Myocyte (in vitro differentiated cells): ENCODE measurements at places on chromosomes 4 and X.
A peak's percentile ranks its signal among the peaks of the same experiment; 100 is the strongest.

DNA sequence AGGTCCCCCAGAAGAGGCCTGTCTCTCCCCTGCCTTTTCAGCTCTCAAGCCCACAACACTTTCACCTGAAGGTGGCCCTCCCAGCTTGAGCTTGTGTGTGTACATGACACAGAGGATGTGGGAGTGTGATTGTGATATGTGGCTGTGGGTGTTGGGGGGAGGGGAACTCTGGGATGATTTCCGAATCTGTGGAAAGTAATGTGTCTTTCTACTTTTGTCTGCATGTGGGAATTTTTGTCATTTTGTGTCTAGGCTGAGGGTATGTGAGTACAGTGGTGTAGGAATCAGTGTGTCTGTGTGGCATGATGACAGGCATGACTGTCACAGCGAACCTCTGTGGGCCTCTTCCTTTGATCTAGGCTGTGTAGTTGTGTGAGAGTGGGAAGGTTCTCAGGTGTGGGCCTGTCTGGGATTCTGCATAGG lies 6.4 kb downstream of the SYP start:
- DNase-seq = no peak

DNA sequence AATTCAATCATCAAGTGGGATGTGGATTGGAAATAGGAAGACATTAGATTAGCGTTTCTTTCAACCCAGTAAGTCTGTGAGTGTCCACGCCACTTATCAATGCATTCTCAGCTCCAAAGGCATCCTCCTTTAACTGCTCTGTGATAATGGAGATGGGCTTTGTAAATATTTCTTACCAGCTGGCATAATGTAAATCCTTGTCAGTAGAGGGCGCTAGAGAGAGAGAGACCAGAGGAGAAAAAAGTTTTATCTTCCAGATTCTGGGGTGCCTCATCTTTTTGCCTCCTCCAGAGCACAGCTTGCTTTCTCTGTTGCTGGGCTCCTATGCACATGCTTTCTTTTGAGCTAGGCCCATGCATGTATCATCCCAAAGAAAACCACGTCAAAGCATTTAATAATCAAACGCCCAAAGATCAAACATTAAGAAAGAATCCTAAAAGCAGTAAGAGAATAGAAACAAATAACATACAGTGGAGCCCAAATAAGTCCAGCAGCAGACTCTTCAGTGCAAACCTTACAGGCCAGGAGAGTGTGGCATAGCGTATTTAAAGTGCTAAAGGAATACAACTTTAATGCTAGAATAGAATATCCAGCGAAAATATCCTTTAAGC lies 9.6 kb upstream of the MTMR1 start:
- no peak for DNase-seq

DNA sequence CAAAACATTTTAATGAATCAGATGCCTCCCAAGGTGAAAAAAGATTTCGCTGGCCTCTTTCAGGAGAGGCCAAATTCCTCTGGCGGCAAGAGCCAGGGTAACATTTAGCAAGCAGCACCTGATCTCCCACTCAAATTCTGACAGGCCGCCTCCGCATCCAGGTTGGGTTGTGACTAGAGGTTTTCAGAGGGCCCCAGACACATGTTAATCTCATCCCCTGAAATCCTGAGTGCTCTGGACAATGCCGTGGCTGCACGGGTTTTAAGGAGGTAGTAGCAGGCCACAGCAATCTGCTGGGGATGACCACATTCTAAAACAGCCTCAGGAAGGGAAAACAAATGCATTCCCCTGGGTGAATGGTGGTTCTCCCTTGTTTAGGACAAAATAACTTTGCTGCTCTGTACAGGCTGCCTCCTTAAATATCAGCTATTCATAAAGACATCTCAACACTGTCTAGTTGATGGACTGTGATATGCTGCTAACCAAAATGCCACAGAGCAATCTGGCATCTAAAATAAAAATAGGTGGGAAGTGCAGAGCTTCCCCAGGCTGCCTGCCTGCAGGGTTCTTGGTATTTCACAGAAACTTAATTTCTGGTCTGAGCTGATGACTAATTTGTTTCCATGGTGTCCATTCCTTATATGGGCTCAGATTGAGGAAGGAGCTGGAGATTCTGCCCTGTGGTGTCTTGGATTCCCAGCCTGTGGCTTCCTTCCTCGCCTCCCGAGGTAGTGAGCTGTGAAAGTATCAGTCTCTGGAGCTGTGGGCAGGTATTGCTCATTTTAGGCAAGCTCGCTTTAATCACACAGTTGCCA lies 202.0 kb downstream of the DCLK2 start:
- DNase-seq = peak; percentile 84

DNA sequence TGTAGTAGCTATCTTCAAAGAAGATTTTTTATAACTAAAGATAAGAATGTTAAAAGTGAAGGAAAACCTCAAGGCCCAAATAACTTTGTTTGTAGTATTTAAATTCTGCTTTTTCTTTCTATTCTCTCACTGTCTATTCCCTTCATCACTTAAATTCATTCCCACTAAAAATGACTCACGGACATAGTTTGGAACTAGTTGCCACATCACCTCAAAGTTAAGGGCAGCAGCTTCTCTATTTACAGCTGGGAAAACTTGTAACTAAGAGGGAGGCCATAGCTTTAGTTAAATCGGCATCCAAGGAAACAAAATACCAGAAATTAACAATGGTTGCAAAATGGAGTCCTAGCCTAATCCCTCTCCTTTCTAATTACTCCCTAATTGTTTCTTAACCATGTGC lies 325.4 kb upstream of the MAGEB2 start:
- DNase-seq = peak; percentile 5

- DNase-seq = peak; percentile 64
Measured at GRCh38 chr4:1711571-1712215, 426 bp downstream of the SLBP start.

DNA sequence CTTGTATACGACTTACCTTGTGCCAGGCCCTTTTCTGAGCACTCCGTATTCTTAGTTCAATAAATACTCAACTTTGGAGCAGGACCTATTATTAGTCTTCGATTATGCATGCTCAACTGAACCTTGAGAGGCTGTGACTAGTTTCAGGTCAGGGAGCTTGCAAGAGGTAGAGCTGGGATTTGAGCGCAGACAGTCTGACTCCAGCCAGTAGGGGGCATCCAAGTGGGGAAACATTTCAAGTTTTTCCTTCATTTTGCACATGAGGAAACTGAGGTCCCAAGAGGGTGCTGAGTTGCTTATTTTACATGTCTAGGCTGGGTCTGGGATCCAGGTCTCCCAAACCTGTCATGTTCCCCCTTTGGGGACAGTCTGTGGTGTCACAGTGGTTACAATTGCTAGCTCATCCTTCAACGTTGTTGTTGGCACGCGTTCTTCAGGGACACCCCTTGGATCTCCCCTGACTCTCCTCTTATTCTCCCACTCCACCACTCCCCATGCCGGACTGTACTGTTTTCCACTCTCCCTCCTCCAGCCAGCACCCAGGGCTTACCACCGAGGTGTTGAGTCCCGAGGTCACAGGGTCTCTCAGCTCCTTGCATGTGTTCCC lies 6.7 kb upstream of the PRICKLE3 start:
- no peak for DNase-seq

DNA sequence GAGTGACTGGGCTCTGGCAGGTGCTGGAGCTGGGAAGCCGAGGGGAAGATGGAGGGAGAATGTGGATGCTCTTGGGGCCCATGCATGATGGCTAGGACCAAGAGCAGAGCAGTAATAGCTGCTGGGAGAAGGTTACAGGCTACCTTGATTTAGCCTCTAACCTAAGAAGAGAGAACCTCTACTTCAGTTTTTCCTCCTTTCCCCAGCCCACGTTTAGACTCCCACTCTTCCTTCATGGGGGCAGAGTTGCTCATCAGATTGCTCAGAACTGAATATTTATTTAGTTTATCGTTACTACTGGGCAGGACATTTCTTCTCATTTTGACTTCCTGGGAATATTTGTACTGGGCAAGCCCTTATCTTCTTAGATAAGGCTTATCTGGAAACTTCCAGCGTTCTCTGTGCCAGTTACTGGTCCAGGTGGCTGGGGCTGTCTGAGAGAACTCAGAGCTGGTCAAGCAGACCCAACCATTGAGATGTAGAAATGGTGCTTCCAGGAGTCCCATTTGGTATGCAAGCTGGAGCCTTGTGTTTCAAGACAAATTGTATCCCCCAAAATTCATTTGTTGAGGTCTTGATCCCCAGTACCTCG lies 442.9 kb upstream of the BOD1L1 start:
- DNase-seq = no peak

- peak; percentile 9 for DNase-seq
Measured at GRCh38 chr4:149752729-149753128, 62.9 kb downstream of the IQCM start.

DNA sequence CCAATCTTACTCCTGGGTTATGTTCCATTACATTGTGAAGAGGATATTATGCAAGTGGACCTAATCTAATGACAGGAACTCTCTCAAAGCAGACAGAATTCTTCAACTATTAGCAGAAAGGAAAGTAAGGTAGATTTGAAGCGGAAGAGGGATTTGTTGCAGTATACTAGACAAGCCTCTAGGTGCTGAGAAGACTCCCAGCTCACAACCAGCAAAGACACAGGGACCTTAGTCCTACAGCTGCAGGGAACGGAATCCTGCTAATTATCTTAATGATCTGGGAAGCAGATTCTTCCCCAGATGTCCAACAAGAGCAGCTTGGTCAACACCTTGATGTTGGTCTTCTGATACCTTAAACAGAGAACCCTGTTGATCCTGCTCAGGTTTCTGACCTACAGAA lies 73.6 kb downstream of the STK32B start:
- DNase-seq = no peak

GRCh38 chrX:147912093-147912801 lies 528 bp downstream of the FMR1 start:
- peak; percentile 43 for DNase-seq

DNA sequence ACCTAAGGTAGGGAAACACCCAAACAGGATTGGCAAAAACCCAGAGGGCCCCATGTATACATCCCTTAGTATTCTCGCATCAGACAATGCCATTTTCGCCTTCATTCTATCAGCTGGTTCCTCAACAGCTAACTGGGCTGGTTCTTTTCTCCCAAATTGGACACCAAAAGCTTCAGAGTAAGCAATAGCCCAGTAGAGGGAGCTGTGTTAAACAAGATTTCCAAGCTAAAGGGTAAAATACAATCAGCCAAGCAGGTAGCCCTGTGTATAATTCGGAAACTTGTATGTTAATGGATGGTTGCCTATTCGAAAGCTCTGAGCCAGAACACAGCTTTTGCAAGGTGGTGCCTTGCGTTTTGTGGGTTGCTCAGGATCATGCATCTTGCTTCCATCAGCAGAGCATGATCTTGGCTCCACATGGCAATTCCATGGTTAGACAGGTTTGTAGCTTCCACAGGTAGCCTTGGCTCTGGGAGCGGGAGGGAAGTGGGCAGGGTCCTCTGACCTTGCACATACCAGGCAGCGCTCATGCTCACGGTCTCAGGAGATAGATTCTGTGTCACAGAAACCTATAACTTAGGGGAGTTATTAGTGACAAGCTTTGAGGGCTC lies 115.2 kb upstream of the LNX1 start:
- DNase-seq = peak; percentile 72

- DNase-seq = no peak
Measured at GRCh38 chr4:620201-620600, 5.2 kb upstream of the PDE6B start.

GRCh38 chr4:79528241-79528706 lies 120.2 kb upstream of the GK2 start:
- DNase-seq = peak; percentile 7

DNA sequence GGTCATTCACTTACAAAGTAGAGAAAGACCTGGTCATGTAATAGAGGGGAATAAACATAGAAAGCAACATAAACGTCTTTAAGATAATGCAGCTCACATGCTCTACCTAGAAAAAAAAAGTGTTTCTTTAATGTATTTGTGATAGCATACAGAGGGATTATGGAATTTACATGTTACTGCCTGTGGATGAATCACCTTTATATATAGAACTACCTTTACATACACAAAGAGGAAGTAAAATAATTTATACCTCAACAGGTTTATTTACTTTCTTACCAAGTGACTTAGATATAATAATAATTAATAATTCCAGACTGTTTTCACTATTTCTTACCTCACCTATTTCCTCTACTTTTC lies 81.5 kb downstream of the PPP3CA start:
- DNase-seq = no peak

DNA sequence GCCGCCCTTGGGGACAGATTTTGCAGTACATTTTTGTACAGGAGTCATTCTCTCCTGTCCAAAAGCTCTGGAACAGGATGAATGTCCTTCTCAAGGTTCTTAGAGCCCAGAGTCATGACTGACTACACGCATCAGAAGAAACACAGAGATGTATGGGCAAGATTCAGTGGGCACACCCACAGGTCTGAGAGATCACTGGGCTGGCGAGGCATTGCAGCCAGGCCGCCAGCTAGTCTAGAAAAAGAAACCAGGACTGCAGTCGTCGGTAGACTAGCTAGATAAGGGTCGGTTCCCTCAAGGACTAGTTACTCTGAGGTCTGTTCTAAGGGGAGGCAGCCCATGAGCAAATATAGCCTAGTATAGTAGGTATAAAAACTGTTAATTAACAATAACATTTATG lies 19.8 kb downstream of the GBA3 start:
- DNase-seq = no peak

DNA sequence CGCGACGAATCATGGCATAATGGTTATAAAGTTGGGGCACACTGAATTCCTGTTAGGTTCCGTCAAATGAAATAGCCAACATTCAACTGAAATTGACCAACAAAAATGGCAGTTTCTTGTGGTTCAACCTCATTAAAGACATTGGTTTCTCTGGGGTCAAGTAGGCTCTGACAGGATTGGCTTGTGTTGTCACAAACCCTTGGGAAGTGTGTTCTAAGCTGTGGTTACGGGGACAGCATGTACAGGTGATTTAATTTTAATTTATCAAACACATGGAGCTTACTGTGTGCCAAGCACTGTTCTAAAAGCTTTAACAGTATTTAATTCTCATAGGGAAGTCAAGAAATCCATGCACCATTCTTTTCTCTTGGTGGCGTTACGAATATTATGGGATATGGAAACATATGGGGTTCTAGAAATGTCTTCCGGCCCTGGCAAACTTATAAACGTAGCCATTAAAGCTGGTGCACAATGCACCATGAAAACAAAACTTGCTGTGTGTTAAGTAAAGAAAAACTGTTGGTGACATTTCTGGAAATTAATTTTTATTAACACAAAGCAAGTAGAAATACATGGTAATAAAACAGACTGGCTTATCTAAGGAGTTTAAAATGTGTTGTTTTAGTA lies 891 bp downstream of the XK start:
- no peak for DNase-seq

GRCh38 chr4:129623233-129623875 lies 527.4 kb downstream of the C4orf33 start:
- peak; percentile 13 for DNase-seq

DNA sequence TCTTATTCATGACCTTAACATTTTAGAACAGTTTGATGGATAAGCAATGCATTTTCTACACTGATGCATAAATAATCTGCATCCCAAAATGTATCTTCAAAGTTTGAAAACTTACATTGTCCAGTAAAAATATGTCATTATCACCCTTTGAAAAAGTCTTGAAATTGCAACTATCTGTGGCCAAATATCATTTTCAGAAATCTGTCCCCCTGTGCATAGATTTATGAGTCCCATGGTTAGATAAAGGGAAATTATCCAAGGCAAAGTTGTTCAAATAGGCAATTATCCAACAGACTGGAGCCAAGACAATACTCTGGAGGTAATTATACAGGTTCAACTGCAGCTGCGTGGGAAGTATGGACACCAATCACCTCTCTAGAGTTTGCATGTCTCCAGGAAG lies 182.5 kb upstream of the INTU start:
- DNase-seq = no peak
